Skeletal muscle cell (primary cell): ENCODE measurements at places on chromosomes 3 and 15.

- no peak for DNase-seq
Observed at GRCh38 chr3:114597012-114597411, 303.2 kb downstream of the TIGIT start.

- no peak for DNase-seq
Observed at GRCh38 chr3:33071181-33071580, 25.8 kb downstream of the GLB1 start.

GRCh38 chr3:62100282-62100989 is 272.9 kb downstream of the FEZF2 start:
- peak; percentile 39 for DNase-seq

DNA sequence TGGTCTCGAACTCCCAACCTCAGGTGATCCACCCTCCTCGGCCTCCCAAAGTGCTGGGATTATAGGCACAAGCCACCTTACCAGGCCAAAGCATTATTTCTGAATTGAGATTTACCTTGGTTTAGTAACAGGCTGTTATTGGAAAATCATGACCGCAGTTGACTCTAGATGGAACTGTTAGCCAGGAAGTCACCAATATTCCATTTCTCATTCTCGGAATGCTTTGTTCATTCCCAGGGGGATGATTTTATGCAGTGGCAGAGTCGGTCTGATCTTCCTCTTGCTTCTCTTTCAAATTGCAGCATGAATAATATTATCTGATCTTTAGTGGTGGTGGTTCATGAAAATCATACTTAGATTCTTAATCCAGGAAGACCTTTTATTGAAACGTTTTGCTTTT is 195.5 kb upstream of the MBNL1 start:
- DNase-seq: no peak

DNA sequence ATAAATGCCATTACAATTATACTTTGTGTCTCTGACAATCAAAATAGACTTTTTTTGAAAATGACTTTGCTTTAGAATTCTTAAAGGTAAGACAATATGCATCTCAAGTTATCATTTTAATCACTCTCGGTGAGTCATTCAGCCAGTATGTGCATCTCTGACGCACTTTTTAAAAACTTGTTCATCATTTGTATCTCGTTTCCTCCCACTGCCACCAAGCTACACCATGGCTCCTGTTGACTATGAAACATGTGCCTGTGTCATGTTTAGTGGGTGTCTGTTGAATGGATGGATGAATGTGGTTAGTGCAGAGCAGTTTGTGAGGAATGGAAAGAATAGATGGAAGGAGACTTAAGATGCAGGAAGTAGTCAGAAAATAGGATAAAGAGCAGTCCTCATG is 68.6 kb downstream of the ARPP21 start:
- DNase-seq: no peak

DNA sequence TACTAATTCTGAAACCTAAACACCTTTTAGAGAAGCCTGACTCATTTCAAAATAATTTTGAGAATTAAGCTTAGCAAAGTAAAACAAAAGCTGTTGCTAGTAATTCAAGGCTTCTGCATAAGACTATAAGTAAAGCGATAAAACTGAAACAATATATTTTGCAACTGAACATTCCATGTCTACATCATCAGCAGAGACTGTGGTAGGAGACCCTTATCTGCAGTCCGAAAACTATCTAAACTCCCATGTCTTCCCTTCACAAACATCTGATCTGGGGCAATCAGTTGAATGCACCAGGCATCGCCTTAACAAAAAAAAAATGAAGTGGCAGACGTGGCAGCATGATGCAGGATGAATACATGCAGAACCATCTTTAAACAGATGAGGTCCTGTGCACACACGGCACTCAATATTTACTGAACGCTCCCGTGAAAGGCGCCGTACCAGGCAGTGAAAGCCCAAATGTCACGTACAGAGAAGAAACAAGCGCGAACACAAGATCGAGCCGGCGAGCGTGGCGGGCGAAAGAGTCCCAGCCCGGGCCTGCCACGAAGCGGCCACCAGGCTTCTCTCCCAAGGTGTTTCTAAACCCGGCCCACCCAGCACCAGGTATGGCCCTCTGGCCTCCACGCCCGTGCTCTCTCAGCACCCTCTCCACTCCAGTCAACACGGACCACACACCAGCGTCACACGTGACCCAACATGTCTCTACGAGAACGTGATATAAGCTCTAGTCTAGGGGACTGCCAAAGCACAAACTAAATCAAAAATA is 63.0 kb downstream of the CHSY1 start:
- DNase-seq: peak; percentile 63

GRCh38 chr3:194133661-194134230 is 2.2 kb upstream of the HES1 start:
- DNase-seq: no peak

- DNase-seq: no peak
Observed at GRCh38 chr3:53416530-53416929, 69.2 kb upstream of the DCP1A start.

- no peak for DNase-seq
Observed at GRCh38 chr15:78830514-78831228, 19.4 kb upstream of the ADAMTS7 start.

DNA sequence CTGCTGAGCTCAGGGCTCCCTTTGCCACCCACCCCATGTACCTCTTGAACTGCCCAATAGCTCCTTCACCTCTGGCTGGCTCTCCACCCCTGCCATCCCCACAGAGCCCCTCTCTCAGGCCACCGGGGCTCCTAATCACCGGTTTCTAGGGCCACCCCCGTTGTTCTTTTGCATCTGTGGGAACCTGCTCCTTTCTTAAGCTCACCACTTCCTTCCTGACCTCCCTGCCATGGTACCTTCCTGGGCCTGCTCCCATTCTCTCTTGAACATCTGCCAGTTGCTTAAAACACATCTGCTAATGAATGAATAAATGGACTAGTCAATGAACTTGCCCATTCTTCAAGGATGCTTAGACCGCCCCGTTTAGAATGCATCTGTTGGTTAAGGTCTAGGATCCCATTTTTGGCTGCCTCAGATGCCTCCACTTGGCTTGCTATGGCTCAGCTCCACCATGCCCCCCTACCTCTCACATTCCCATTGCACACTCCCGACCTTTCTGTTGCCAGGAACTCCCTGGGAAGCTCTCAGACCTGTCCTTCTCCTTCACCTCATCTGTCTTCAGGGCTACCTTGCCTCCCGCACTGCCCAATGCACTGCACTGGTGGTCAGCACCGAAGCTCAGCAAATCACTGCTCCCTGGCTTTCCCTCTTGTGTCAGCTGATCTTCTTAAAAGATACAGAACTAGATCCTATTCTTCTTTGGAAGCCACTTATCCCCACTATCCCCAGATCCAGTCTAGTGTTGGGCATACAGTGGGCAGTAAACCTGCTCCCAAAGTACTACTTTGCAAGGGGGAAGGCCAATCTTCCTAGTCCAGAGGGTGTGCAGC is 9.1 kb downstream of the AMOTL2 start:
- no peak for DNase-seq

GRCh38 chr15:45199136-45199810 is 11.5 kb upstream of the SHF start:
- no peak for DNase-seq

GRCh38 chr15:78177447-78177873 is 28.3 kb downstream of the IDH3A start:
- no peak for DNase-seq

GRCh38 chr3:178522200-178523052 is 13.8 kb upstream of the KCNMB2 start:
- DNase-seq: no peak

GRCh38 chr15:99842071-99842470 is 108.8 kb upstream of the LYSMD4 start:
- no peak for DNase-seq

- no peak for DNase-seq
Observed at GRCh38 chr3:112656043-112656442, 15.1 kb upstream of the CCDC80 start.

DNA sequence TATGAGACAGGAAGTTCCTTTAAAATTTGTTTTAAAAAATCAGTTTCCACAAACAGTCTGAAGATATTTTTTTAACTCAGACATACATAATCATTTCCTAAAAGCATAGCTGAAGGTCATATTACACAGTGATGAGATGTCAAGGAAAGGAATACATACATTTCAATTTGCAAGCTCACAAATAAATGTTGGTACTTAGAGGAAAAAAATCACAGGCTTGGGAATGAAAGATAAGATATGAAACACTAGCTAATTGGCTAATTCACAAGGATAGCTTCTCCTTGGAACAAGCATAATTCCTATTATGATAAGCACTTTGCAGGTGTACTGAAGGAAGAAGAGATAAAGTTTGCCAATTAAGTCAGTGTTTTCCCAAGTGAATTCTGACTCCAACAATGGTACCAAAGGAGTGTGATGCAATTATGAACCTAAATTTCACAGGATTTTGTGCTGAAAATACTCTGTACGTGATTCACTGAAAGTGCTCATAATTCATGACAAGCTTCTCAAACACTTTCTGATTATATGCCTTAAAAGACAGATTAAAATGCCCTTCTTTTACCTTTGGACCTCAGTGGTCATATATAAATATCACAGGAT is 112.4 kb downstream of the FRMD5 start:
- no peak for DNase-seq

DNA sequence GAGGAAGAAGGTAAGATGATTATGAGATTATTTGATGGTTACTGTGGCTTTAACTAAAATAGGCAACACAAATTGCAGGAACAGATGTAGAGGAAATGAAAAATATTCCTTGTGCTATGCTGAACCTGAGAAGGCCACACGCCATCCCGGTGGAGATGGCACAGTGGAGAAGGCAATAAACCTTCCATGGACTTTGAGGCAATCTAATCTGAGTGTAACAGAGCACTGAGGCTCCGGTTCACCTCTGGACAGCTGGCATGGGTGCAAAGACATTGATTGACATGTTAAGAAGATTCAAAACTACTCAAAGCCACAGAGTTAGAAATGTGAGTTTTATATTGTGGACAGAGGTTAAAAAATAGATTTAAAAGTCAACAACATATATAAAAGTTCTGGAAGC is 535.7 kb downstream of the AGBL1 start:
- DNase-seq: no peak

- no peak for DNase-seq
Observed at GRCh38 chr3:116524453-116525210, 79.3 kb upstream of the LSAMP start.

DNA sequence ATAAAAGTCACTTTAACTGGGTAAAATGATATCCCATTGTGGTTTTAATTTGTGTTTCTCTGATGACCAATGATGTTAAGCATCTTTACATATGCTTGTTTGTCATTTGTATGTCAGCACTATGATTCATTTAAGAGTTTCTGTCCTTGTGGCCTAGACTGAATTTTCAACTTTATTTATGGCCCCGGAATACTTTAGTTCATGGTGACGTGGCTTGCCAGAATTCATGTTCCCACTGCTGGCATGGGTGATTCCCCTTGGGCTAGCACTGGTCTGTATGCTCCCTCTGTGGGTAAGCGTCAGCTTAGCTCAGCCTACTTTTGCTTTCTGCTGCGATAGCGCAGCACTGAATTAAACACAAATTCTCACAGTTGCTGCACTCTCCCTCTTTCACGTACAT is 436.3 kb upstream of the SGO1 start:
- peak; percentile 79 for DNase-seq

GRCh38 chr3:112908252-112908651 is 61.6 kb upstream of the CD200R1L start:
- no peak for DNase-seq

DNA sequence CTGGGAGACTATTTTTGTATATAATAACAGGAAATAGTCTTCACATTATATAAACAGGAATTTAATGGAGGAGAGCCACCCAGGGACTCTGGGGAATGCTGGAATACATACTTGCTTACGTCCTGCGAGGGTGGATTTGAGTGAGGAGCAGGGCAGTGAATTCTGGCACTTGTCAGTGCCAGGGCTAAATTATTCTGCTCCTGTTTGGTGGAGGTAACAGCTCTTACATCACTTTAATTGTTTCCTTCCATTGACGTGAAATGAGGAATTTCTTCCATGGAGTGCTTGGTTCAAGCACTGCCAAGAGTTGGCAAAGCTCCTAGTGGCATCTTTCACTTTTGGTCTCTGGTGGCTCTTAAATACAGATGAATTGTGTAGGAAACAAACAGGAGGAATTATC is 94.1 kb upstream of the GOLGA8J start:
- DNase-seq: no peak

- no peak for DNase-seq
Observed at GRCh38 chr15:36609793-36610192, 30.4 kb downstream of the CDIN1 start.

GRCh38 chr3:18512007-18512406 is 86.9 kb upstream of the SATB1 start:
- no peak for DNase-seq

- DNase-seq: no peak
Observed at GRCh38 chr15:70582143-70582945, 181.0 kb downstream of the UACA start.

DNA sequence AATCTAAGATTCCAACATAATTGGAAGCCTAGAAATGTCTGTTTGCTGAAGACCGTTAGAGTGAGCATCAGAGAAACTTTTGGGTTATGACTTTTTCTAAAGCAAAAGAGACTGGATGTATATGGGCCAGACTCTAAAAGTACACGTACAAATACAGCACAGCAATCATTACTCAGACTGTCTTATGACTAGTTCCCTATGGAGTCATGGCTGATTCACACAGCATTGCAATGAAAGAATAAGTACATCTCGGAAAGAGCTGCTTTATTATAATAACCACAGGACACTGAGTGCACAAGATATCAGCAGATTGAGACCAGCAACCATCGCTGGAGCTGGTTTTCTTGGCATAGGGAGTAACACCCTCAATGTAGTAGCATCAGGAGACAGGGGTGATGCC is 618.6 kb downstream of the NLGN1 start:
- DNase-seq: peak; percentile 72

DNA sequence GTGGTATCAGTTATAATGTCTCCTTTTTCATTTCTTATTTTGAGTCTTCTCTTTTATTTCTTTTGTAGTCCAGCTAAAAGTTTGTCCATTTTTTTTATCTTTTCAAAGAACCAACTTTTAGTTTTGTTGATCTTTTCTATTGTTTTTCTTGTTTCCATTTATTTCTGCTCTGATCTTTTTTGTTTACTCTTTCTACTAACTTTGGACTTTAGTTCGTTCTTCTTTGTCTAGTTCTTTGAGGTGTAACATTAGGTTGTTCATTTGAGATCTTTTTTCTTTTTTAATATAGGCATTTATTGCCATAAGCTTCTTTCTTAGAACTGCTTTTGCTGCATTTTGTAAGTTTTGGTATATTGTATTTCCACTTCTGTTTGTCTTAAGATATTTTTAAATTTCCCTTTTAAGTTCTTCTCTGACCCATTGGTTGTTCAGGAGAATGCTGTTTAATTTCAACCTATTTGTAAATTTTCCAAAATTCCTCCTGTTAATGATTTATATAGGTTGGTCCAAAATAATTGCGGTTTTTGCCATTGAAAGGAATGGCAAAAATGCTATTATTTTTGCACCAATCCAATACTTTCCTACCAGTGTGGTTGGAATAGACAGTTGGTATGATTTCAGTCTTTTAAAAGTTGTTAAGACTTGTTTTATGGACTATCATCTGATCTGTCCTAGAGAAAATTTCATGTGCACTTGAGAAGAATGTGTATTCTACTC is 51.2 kb downstream of the KAT2B start:
- DNase-seq: no peak
